NCI-H1694 treated with DMSO at 0.1 percent for 48 hours (cell line): ENCODE measurements at places on chromosomes 11 and 22.

DNA sequence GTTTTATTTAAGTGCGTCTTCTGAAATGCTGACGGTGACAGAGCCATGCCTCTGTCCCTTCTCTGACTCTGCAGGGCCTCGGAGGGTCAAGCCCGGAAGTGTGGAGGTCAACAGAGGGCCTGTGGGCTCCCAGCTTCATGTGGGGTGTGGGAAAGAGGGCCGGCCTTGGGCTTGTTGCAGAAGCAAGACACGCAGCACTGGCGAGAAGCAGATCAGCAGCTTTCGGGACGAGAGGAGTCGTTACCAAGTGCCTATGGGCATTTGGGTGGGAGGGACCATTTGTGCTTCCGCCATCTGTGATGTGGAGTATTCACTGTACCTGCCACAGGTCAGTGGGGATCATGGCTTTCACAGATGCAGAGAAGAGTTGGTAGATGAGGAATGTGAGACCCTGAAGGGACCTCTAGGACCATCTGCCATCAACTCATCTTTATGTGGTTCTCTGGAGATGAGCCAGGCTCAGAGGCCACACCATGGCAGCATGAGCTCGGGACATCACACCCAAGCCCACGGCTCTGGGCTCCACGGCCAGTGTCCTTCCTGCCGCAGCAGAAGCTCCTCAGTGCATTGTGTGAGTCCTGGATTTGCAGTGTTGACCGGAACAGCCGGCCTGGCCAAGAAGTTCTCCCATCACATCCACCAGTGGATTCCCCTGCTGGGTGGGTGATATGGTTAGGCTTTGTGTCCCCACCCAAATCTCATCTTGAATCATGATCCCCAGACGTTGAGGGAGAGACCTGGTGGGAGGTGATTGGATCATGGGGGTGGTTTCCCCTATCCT, 590.7 kb downstream of the TBC1D22A start:
- DNase-seq: no peak

GRCh38 chr11:129223701-129224149, 31.6 kb upstream of the ARHGAP32 start:
- DNase-seq: no peak

DNA sequence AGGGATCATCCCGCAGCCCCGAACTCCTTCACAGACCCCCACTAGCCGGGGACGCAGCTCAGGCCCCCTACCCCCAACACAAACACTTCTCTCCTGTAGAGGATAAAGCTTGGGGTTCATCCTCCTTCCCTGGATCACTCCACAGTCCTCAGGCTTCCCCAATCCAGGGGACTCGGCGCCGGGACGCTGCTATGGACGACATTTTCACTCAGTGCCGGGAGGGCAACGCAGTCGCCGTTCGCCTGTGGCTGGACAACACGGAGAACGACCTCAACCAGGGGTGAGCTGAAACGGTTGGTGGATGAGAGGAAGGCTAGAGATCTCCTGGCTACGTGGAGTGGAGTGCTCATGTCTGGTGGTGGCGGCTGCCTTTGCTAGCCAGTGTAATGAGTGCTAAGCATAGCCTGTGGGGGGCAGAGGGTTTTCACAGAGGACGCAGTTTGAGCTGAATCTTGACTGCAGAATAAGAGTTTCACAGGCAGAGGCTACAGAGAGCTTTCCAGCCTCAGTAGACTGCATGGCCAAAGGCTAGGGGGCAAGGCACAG, 580 bp downstream of the ILK start:
- DNase-seq: peak; percentile 2

- no peak for DNase-seq
These were observed 37.3 kb downstream of the NUP50 start for GRCh38 chr22:45200860-45201511.

- DNase-seq: no peak
These were observed at the start of gene KLHL22 for GRCh38 chr22:20494978-20495860. Gene KLHL22, minus strand, starts transcription at chr22:20495795. Its CDS starts 6,584 bp downstream, at chr22:20489211.

DNA sequence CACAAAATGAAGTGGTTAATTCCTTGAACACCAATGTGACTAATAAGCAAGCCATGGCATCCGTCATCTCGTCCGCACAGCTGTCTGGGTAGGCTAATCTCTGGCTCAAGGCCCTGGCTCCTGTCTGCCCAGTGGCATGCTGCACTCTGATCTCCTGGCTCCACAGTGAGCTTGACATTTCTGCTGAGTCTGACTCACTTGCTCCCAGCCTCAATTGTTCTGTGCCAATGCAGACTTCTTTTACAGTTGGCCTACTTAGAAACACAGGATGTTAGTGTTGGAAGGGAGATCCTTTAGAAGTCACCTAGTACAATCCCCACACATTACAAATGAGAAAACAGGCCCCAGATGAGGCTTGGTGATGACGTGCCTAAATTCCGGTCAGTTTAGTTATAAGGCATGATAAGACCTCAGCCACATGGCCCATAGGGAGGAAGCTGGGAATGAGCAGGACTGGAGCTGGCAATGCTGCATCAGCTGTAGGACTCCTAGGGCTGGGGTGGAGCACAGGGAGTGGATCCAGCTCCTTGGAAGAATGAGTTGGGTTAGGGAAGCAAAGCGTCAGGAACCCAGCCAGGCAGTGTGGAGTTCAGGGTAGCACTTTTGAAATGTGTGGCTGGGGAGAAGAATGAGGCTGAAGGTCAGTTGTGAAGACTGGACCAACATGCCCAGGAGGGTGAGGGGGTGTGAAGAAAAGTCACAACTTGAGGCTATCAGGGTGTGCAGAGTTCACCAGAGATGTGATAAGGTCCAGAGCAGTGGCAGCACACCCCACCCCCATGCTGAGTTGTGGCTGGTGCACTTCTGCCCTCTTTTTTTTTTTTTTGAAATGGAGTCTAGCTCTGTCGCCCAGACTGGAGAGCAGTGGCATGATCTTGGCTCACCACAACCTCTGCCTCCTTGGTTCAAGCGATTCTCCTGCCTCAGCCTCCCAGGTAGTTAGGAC, 70.2 kb upstream of the EED start:
- no peak for DNase-seq

DNA sequence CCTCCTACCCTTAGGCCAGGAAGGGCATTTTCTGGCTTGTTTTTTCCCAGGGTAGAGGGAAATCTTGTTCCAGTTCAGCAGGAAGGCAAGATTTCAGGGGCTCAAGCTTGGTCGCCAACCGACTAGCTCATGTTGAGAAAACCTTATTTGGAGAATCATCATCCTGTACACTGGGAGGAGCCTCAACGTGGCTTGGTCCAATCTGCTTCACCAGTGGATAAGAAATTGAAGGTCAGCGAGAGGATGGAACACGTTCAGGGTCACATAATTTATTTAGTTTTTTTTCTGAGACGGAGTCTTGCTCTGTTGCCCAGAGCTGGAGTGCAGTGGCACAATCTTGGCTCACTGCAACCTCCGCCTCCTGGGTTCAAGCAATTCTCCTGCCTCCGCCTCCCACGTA, 20.5 kb downstream of the FADS2 start:
- no peak for DNase-seq

DNA sequence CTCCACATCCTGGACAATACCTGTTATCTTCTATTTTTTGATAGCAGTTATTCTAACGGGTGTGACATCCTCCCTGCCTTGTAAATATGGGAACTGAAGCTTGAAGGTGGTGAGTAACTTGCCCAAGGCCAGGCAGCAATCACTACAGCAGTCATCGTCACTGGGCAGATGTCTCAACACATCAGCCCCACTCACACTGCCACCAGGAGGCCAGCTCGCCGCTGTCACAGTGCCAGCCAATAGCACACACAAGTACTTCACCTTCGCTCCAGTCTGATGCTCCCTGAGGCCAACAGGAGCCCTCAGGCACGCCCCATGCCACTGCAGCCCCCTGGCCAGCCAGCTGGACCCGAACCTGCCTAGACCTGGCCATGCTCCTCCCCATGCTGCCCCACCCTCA, 4.9 kb upstream of the TTLL1 start:
- no peak for DNase-seq

GRCh38 chr11:130814440-130815096, 101.7 kb downstream of the SNX19 start:
- no peak for DNase-seq

DNA sequence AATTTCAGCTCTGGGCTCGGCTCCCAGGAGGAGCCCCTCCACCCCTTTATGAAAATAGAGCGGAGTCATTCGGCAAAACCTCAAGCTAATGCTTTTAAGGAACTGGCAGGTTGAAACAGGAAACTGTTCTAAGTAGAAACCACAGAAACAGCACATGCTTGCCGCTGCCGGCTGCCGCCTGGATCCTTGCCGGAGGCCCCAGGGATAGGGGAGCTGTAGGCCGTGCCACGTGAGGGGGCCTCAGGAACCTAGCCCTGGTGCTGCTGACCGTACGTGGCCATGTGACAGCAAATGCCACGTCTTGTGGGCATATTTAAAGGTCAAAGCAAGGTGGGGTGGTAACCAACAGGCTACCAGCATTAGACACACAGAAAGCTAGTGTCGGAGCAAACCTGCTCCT, 77.9 kb upstream of the TIMP3 start:
- no peak for DNase-seq

DNA sequence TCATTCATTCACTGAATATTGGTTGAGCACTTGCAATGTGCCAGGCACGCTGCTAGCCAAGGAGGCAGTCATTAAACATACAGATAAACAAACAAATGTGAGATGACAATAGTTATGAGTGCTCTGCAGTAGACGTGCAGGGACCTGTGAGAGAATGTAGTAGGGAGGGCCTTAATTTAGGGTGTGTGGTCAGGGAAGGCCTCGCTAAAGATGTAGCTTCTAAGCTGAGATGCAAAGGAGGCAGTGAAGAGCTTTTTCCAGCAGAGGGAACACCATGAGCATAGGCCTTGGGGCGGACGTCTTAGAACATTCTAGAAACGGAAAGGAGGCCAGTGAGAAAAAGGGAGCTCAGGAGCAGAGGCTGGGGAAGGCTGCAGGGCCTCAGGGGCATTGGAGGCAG, 789 bp upstream of the NCF4 start:
- DNase-seq: no peak

- no peak for DNase-seq
These were observed 14.8 kb downstream of the MOB2 start for GRCh38 chr11:1471736-1472135.

DNA sequence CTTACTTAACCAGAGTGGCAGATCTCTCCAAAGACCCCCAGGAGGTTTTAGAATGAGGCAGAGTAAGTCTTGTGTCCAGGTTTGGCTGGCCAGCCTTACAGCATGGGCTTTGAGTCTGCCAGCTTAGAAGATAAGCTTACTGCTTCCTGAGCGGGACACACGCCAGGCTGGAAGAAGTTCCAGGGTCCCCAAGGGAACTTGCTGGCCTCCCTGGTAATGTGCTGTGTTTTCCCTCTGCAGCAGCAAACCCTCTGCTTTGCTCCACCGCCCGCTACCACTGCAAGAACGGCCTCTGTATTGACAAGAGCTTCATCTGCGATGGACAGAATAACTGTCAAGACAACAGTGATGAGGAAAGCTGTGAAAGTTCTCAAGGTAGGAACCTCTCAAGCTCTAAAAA, 154.2 kb downstream of the LDLRAD3 start:
- DNase-seq: no peak

DNA sequence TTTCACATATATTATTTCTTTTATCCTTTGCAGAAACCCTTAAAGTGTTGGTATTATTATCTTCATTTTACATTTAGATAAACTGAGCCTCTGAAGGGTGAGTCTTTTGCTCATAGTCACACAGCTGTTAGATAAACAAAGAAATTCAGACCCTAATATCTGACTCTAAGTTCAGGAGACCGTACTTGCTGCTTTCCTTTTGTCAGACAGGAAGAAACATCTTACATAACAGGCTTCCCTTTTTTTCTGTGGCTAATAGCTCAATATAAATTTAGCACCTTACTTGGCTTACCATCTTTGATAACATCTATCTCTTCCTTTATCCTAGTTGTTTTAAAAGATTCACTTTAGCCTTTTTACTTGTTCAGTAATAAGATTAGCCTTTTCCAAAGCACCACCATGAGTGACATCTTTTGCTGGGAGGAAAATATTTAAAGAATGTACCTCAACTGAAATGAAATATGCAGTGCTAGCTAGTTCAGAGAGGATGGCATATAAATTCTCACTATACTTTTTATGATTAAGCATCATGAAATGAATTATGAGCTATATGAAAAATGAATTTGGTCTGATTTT, 128.6 kb downstream of the WNT11 start:
- DNase-seq: no peak

GRCh38 chr11:74050465-74050864, 41.6 kb upstream of the UCP3 start:
- DNase-seq: no peak

DNA sequence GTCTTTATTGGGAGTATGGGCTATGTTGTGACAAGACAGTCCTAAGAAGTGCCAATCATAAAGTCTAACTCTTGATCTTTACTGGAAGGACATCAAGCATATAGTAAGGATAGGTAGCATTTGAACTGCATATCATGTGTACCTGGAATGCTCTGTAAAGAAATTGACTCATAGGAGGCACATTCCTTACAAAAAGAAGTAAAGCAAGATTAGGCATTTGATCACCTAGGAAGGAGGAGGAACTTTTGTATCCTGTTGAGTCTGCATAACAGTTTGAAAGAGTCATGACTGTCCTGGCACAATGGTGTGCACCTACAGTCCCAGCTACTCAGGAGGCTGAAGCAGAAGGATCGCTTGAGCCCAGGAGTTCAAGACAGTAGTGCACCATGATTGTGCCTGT, 42.2 kb upstream of the DNAJB7 start:
- no peak for DNase-seq

DNA sequence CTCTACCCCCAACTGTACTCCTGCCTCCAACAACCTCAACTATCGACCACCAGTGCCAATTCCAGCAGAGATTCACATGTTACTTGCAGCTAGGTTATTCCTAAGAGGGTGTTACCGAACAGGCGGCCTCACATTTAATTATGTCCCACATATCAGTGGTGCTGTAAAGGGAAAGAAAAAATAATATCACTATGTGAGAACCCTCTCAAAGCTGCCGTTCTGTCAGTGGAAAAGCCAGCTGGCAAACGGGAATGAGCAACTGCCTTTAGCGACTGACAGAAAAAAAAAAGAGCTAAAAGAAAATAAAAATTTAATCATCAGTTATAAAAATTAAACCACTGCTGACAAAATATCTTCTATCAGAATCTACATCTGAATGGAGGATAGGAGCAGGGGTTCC, 270.8 kb upstream of the NARS2 start:
- DNase-seq: no peak

DNA sequence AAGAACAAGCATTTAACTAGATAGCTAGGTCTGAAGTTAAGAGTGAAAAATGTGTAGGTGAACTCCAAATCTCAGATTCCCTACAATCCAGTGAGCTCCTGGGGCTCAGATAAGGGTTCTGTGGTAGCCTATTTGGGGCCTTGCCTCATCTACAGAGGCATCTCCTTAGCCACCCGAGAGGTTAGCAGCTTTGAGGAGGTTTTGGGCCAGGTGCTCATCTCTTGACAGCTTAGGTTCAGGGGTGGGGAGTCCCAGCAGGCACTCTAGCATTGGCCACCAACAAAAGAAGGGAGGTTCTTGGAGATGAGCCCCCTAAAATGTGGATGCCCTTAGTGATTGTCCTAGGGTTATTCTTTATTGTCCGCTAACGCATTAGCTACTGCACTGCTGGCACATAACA, 184.4 kb upstream of the B3GAT1 start:
- no peak for DNase-seq

DNA sequence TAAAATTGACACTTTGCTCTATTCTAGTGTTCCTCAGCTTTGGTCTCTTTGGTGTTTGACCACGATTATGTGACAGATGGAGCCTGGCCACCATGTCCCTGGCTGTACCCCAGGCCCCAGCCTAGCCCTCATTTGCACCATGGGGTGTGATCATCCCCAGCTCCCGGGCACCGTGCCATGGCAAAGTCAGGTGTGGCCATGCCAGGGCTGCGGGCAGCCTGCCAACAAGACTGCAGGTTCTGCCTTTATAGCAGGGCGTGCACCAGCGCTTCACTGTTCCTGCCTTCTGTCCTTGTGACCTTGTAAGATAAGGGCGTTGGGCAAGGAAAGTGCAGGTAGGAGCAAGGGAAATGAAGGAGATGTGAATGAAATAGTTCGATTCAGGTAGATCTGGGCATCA, 22.4 kb upstream of the APOBEC3A start:
- DNase-seq: peak; percentile 25
